ENCODE measurements at places on chromosomes 2 and 18.

- H3K27me3 ChIP-seq = no peaks in the 10 kb centered on the region
- H3K4me1 ChIP-seq = no peaks in the 10 kb centered on the region
- no peak overlapping the region for H3K27ac ChIP-seq
- H3K36me3 ChIP-seq = no peaks in the 10 kb centered on the region
- H3K4me3 ChIP-seq = no peak overlapping the region
- DNase-seq = no peak
Measured at GRCh38 chr2:229084447-229084846, 186.6 kb downstream of the PID1 start.

GRCh38 chr2:17972991-17973390 lies 94.5 kb downstream of the KCNS3 start:
- no peaks in the 10 kb centered on the region for H3K36me3 ChIP-seq
- no peaks in the 10 kb centered on the region for H3K4me1 ChIP-seq
- no peak for DNase-seq
- H3K27me3 ChIP-seq = no peaks in the 10 kb centered on the region

DNA sequence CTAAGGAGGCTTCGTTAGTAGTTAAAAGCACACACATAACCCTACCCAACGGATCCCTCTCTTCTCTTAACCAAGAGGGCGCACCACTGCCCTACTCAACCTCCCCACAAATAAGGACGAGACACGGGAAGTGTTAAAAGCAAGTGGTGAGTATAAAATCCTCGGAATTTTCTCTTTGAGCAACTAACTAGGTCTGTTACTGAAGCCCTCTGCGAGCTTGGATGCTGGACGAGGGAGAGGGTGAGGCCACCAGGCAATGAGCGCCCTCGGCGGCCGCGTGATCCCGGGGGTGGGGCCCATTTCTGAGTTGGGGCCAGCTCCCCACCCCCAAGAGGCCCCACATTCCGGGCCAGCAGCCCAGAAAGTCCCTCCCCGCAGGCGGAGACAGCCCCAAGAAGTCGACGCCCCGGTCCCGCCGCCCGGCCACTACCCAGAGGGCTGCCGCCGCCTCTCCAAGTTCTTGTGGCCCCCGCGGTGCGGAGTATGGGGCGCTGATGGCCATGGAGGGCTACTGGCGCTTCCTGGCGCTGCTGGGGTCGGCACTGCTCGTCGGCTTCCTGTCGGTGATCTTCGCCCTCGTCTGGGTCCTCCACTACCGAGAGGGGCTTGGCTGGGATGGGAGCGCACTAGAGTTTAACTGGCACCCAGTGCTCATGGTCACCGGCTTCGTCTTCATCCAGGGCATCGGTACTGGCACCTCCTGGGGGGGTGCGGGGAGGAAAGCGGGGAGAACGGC lies at the start of gene CYBRD1:
Gene CYBRD1, plus strand, starts transcription at position 423 of the 736 bp plus-strand sequence. Its CDS starts 72 bp downstream, at position 495.
- peaks cover 12% of the 10 kb centered on the region for H3K27me3 ChIP-seq
- H3K4me3 ChIP-seq = peak within 1 kb of the TSS; percentile 28
- no peaks in the 10 kb centered on the region for H3K36me3 ChIP-seq
- H3K4me1 ChIP-seq = no peaks in the 10 kb centered on the region
- H3K27ac ChIP-seq = peak within 1 kb of the TSS; percentile 62
- no peak for DNase-seq

DNA sequence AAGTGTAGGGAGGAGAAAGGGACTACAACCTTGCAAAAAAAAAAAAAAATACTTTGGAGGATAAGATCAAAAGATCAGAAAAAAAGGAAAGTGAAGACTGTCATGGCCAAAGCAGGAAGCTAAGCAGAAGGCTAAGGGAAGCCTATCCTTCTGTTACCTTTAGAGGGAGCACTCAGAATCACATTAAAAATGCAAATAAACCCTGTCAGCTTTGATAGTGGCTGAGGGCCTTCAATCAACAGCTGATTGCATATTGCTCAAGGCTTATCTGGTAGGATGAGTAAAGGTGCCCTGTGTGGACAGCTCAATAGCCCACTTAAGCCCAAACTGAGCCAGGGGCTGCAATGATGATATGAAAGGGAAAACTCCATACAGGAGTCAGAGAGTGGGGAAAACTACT lies 1021.2 kb downstream of the LRP1B start:
- no peak for DNase-seq
- H3K27me3 ChIP-seq = no peaks in the 10 kb centered on the region
- H3K4me1 ChIP-seq = no peaks in the 10 kb centered on the region

- H3K4me3 ChIP-seq = no peak overlapping the region
- no peaks in the 10 kb centered on the region for H3K4me1 ChIP-seq
- H3K27ac ChIP-seq = no peak overlapping the region
- DNase-seq = no peak
- H3K27me3 ChIP-seq = no peaks in the 10 kb centered on the region
Measured at GRCh38 chr18:11027862-11028261, 121.5 kb downstream of the PIEZO2 start.

- DNase-seq = no peak
- H3K36me3 ChIP-seq = no peaks in the 10 kb centered on the region
- no peak overlapping the region for H3K4me3 ChIP-seq
- no peaks in the 10 kb centered on the region for H3K4me1 ChIP-seq
Measured at GRCh38 chr2:180314086-180314485, 307.0 kb upstream of the CWC22 start.

DNA sequence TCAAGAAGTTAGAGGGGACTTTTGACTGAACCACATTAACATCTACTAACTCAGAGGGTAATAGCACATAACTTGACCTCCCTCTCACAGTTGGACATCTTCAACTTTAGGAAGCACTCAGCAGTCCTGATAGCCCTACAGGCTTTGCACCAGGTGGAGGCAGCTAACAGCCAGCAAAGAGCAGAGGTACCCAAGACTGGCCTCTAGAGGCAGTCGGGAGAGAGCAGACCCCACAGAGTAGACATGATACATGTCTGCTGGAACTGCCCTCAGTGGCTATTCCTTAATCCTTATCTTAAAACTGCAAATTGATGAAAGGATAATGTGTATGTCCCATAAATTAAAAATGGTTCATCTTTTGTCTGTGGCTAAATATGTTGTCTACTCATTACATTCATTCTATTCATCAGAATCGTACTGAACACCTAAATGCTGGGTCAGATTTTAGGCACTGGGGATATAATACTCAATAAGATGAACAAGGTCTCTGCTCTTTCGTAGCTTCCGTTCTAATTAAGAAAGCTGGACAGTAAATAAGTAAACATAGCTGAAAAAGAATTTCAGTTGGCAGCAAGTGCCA lies 49.8 kb downstream of the CAB39 start:
- H3K4me3 ChIP-seq = no peak overlapping the region
- no peak overlapping the region for H3K27ac ChIP-seq
- H3K27me3 ChIP-seq = no peaks in the 10 kb centered on the region
- H3K4me1 ChIP-seq = peaks cover 23% of the 10 kb centered on the region
- H3K36me3 ChIP-seq = peaks cover 15% of the 10 kb centered on the region
- DNase-seq = peak; percentile 25

GRCh38 chr2:8677646-8678592 lies 3.9 kb upstream of the ID2 start:
- peak overlapping the region; percentile 68 for H3K4me3 ChIP-seq
- no peaks in the 10 kb centered on the region for H3K36me3 ChIP-seq
- peaks cover 36% of the 10 kb centered on the region for H3K4me1 ChIP-seq
- peak; percentile 45 for DNase-seq
- peak overlapping the region; percentile 76 for H3K27ac ChIP-seq

DNA sequence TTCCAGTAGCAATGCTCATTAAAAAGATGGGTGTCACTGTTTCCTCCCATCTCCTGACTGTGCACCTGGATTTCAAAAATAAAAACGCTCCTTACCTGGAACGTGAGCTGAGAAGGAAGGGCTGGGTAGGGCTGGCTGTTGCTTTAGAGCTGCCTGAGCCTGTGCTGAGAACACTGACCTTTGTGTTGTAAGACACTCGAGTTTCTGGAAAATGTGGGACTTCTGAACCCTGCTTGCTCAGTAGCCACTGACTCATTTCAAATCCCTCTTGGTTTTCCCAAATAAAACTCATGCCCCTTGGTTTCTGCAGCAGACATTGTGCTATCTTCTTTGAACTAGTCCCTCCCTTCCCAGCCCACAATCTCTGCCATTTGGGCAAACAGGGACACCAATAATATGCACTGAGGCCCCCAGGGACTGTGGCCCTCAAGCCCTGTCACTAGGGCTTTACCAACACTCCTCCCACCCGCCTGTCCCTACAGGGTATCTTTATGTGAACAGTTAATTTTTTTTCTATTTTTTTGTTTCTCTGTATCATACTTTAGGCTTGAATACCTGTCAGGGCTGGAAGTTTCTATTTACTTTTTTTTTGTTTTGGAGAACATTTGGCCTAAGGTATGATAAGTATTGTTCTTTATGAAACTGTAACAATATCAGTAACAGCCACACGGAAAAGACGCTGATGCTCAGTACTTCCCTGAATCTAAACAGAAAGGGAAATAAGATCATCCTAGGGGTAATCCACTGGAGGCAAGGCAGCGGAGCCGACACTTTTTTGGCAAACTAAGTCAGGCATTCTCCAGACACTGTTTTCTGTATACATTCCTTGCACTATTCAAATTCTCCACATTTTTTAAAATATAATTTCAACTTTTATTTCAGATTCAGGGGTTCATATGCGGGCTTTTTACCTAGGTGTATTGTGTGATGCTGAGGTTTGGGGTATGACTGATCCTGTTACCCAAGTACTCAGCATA lies 280.2 kb downstream of the STK39 start:
- H3K27ac ChIP-seq = no peak overlapping the region
- H3K4me3 ChIP-seq = no peak overlapping the region

DNA sequence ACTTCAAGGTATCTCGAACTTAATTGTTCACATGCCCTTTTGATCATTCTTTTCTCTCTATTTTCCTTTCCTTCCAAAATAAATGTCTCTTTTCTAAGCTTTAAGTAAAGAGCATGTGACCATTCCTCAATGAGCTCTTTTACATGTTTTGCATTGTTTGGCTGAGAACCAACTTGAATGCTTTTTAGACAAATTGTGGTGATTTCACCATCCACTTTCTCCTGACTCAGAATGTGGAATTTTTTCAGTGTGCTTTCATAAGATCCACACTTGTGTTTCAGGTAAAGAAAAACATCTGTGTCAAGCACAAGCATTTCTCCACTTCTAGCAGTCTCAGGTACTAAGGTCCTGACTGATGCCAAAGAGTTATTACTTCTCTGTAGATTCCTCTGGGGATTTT lies 10.7 kb downstream of the RBM43 start:
- H3K4me1 ChIP-seq = no peaks in the 10 kb centered on the region
- H3K27ac ChIP-seq = no peak overlapping the region
- no peak overlapping the region for H3K4me3 ChIP-seq
- no peaks in the 10 kb centered on the region for H3K27me3 ChIP-seq
- H3K36me3 ChIP-seq = peaks cover 11% of the 10 kb centered on the region

- peak overlapping the region; percentile 38 for H3K27ac ChIP-seq
- H3K36me3 ChIP-seq = no peaks in the 10 kb centered on the region
- no peaks in the 10 kb centered on the region for H3K27me3 ChIP-seq
Measured at GRCh38 chr18:55731594-55732042, 143.6 kb upstream of the TCF4 start.

GRCh38 chr18:12008842-12009580 lies 27.7 kb downstream of the IMPA2 start:
- H3K4me3 ChIP-seq = no peak overlapping the region
- H3K27me3 ChIP-seq = no peaks in the 10 kb centered on the region
- no peak for DNase-seq

DNA sequence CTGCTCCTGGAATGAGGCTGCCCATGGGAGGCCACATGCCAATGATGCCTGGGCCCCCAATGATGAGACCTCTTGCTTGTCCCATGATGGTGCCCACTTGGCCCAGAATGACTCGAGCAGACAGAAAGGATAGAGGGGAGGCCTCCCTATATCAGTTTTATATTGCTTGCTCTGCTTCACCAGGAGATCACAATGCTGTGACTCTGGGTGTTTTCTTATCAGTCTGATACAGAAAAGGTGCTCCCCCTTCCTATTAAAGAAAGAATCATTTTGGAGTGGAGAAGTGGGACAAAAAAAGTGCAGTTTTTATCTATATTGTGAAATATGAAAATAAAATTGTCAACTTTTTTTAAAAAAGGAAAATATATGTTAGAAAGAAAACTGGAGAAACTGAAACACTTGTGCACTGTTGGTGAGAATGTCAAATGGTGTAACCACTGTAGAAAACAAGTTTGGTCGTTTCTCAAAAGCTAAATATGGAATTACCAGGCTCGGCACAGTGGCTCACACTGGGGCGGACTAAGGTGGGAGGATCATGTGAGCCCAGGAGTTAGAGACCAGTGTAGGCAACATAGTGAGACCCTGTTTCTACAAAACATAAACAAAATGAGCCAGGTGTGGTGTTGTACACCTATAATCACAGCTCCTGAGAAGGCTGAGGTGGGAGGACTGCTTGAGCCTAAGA lies 21.8 kb downstream of the LPIN2 start:
- H3K27me3 ChIP-seq = no peaks in the 10 kb centered on the region
- H3K4me3 ChIP-seq = no peak overlapping the region
- H3K36me3 ChIP-seq = no peaks in the 10 kb centered on the region
- peaks cover 34% of the 10 kb centered on the region for H3K4me1 ChIP-seq
- DNase-seq = no peak

GRCh38 chr2:68414876-68415275 lies 49.8 kb downstream of the PLEK start:
- H3K27ac ChIP-seq = no peak overlapping the region
- H3K27me3 ChIP-seq = no peaks in the 10 kb centered on the region
- H3K36me3 ChIP-seq = no peaks in the 10 kb centered on the region
- peaks cover 51% of the 10 kb centered on the region for H3K4me1 ChIP-seq

DNA sequence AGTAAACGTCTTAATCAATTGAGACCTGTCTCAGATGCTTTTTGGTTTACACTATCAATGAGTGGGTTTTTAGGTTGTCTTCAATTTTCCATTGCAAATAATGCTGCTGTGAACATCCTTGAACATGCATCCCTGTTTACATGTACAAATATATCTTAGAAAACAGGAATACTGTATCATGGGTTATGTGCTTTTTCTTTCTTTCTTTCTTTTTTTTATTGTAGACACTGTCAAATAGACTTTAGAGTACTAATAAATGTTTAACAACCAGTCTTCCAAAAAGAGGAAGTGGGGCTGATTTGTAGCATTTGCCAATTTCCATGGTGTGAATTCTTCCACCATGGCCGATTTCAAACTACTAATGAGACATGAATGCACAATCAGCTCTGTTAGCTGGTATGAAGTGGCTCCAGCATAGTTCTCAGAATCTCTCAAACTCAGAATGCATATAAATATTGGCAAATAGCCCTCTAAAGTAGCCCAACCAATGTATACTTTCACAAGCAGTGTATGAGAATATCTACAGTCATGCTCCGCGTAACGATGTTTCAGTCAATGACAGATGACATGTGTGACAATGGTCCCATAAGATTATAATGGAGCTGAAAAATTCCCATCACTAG lies 50.3 kb upstream of the B3GNT2 start:
- no peak overlapping the region for H3K4me3 ChIP-seq
- H3K4me1 ChIP-seq = no peaks in the 10 kb centered on the region
- H3K27me3 ChIP-seq = no peaks in the 10 kb centered on the region
- no peak for DNase-seq

GRCh38 chr2:40249577-40249976 lies 202.3 kb downstream of the SLC8A1 start:
- no peak overlapping the region for H3K27ac ChIP-seq
- H3K4me3 ChIP-seq = no peak overlapping the region
- no peaks in the 10 kb centered on the region for H3K4me1 ChIP-seq

Data from CD8-positive, alpha-beta memory T cell (primary cell).